T-helper 1 cell (primary cell): ENCODE measurements at places on chromosomes 5 and 9.

- DNase-seq: no peak
These were observed 25.1 kb downstream of the ADGRD2 start for GRCh38 chr9:124475158-124475867.

- no peak for DNase-seq
These were observed 37.6 kb downstream of the DUSP1 start for GRCh38 chr5:172733131-172733973.

DNA sequence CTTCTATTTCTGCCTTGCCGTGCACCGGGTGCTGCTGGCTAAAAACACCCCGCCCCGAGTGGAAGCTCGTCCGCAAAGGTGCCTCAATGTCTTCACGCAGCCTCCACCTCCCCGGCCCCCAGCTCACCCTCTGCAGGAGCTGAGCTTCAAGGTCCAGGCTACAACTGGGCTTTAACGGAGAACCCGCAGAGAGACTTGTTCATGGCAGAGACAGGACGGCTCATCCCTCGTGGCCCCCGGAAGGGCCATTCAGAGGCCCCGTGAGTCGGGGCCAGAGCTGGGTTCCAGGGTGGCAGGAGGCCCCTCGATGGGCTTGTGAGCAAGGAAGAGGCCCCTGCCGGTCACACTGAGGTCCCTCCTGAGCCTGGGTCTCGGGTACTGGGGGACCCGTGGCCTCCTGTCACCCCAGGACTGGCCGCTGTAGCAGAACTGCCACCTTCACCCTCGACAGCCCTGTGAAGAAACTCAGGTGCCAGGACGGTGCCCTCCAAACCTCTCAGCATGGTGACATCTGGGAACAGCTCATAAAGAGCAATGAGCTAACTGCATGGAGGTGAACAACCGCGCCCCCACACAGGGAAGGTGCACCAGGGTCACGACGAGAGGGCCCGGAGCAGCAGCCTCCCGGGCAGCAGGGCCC, 58.0 kb upstream of the UBAC1 start:
- DNase-seq: no peak

DNA sequence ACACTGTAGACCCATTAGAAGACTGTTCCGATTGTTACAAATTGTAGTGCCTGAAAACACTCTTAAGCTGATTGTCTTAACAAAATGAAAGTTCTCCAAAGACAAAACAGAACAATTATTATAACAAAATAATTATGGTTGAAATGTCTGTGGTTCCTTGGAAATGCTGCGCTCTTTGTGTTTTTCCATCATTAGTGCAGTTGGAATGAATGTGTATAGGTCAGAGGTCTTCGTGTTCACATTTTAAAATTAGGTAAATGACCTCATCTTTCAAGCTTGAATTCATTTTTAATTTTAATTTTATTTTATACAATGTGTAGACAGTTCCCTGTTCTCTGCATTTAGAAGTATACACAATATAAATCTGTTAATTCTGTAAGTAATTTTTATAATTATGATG, 56.7 kb upstream of the NXNL2 start:
- DNase-seq: no peak

GRCh38 chr5:110297152-110297670, 429.3 kb downstream of the TMEM232 start:
- no peak for DNase-seq

- no peak for DNase-seq
These were observed 35.4 kb upstream of the SLC2A8 start for GRCh38 chr9:127361561-127361960.

DNA sequence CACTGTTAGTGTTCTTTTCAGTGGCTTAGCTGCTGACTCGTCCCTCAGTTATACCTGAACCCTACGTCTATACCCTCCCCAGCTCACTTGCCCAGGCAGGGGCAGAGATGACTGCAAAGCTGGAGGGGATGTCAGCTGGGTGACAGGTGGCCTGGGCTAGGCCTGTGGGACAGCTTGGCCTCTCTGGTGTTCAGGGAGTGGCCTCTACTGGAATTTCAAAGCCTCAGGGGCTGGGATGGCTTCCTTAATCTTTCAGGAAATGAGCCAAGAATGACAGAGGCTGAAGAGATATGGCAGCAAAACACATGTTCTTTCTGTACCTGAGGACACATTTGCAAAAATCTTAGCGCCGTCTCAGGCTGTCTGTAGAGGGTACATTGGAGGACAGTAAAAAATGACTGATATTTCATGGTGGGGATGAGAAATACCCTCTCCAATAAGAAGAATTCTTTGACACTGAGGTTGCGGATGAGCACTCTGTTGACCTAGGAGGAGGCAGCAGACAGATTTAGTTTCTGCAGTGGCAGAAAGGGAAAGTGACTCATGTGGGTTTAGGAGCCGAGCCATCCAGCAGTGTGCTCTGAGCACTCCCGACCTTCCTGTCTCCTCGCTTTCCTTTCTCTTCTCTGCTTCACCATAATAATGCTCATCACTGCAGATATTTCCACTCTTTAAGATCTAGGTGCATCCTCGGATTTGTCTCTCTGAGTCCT, 54.4 kb downstream of the ENTREP1 start:
- DNase-seq: no peak

DNA sequence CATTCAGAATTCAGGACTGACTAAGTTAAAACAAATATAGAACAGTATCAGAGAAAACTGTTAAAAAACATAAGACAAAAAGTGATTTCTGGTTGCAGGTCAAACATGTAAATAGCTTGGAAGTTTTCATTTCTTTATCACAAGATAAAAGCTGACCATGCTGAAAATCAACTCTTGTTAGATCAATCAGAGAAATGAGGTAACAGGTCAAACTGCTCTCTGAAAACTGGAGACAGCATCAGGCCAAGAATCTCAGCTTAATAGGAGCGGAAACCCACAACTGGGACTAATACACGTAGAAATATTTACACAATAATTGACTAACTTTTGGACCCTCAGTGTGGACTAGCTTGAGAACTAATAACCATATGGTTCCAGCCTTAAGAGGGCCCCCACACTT, 1012.8 kb upstream of the EDIL3 start:
- DNase-seq: no peak

- DNase-seq: peak; percentile 44
These were observed at the start of gene KCNT1 for GRCh38 chr9:135701959-135702721. Gene KCNT1, plus strand, starts transcription at chr9:135702185. Its CDS starts 74 bp downstream, at chr9:135702259.

DNA sequence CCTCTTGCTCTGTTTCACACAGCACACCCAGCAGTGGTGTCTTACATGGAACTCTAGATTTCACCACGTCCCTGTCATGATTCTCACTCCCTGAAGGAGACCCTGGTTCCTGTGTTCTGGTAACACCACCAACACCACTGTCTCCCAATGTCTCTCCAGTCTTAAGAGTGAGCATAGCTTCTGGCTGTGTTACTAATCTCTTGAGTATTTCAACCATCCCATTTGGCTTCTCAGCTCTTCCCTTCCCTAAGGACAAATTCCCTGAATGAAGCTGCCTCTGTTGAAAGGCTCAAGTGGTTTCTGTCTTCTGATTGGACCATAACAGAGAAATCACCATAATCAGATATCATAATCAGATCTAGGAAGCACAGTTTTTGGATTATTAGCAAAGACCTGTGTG, 311.8 kb downstream of the DNAH5 start:
- no peak for DNase-seq

DNA sequence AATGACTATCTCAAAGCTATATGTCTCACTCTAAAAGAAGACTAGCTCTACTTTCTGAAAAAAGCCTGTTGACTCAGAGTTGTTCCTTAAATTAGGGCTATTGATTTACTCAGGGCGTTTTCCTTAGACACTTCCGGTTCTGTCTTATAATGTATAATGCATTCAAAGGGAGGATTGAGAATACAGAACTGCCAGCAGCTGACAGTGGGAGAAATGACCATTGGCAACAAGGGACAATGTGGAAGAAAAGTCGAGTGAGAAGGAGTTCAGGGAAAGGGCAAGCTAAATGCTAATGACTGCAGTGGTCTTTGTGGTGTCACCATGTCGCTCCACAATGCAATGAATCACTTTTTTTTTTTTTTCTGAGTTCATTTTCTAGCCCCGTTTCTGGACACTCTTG, 65.7 kb upstream of the ANKH start:
- DNase-seq: no peak

- no peak for DNase-seq
These were observed 101.7 kb downstream of the GNA14 start for GRCh38 chr9:77546376-77546950.

- no peak for DNase-seq
These were observed 10.5 kb downstream of the IRF1 start for GRCh38 chr5:132480042-132480441.

GRCh38 chr9:22160221-22160620, 151.1 kb upstream of the CDKN2B start:
- no peak for DNase-seq

DNA sequence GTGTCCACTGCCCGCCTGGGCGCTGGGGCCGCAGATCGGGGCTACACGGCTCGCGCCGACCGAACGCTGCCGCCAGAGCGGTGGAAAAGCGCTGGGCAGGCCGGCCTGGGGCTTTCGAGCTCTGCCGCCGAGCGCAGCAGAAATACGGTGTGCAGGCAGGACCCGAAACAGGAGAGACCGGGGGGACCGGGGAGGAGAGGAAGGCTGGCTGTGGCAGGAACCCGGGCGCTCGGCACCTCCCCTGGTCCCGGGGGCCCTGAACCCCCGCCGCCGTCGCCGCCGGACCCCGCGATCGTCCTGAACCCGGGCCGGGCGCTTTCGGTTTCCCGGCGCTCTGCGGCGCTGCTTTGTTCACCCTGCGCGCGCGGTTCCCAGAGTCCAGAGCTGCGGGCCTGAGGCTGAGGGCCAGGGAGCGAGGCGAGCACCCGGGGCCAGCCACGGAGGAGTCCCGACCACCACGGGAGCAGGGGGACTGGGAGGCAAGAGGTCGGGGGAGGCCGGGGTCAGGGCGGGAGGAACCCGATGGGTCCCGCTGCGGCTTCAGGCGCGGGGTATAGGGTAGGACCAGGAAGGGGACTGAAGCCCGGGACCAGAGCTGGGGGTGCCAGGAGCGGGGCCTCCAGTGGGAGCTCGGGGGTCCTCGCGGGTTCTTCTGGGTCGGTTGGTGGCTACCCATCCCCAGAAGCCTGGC, 12.0 kb downstream of the IRX2 start:
- DNase-seq: no peak

DNA sequence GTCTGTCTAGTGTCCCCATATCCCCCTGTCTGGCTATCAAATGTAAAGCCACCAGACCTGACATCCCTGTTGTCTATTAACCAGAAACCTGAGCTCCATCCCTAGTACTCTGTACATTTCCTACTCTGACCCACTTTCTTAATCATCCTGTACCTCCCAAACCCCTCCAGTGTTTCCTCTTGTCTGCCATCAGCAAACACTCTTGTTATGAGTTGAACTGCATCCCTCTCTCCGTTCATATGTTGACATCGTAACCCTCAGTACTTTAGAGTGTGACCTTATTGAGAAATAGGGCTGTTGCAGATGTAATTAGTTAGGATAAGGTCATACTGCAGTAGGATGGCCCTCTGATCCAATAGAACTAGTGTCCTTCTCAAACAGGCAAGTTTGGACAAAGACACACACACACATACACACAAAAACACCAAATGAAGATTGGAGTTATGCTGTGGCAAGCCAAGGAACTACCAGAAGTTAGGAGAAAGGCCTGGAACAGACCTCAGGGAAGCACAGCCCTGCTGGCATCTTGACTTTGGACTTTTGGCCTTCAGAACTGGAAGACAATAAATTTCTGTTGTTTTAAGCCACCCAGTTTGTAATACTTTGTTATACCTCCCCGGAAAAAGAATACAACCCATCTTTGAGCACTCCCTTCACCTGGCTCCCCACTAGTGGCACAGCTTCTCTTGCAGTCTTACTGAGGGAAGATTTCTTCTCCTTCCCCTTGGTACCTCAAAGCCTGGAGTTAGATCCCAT, 180.0 kb upstream of the PTGER4 start:
- DNase-seq: no peak

DNA sequence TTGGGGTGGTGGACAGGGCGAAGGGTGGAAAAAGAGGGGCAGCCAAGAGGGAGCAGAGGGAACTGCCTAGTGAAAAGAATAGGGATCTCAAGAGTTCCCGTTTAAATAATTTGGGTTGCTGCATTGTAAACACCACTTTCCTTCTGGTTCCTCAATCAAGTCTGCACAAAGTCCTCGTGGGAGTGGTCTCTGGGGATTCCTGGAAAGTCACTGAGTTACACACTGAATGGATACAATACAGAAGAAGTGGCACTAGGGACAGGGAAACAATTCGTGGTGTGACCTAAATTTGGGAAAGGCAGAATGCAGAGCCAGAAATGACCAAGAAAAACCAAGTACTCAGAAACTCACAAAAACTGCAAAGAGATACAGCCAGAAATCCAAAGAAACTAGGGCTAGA, 161.7 kb downstream of the CDK5RAP2 start:
- DNase-seq: no peak

DNA sequence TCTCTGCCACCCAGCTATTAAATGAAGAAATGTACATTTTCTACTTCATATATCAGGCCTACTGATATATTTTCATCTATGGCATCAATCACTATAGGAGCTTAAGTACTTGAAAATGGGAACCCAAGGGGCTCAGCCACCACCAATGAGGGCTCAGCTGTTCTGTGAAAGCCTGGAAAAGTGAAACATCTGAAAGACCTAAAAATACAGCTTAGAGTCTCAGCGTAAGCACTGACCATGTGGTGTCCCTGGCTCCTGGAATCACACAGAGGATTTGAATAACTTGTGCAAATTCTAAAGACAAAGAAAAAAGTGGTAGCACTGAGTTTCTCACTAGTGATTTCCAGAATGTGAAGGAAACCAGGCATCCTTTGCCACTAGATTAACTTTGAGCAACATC, 64.5 kb downstream of the PTPRD start:
- DNase-seq: no peak

GRCh38 chr5:10623305-10623910, 59.5 kb downstream of the ANKRD33B start:
- no peak for DNase-seq

DNA sequence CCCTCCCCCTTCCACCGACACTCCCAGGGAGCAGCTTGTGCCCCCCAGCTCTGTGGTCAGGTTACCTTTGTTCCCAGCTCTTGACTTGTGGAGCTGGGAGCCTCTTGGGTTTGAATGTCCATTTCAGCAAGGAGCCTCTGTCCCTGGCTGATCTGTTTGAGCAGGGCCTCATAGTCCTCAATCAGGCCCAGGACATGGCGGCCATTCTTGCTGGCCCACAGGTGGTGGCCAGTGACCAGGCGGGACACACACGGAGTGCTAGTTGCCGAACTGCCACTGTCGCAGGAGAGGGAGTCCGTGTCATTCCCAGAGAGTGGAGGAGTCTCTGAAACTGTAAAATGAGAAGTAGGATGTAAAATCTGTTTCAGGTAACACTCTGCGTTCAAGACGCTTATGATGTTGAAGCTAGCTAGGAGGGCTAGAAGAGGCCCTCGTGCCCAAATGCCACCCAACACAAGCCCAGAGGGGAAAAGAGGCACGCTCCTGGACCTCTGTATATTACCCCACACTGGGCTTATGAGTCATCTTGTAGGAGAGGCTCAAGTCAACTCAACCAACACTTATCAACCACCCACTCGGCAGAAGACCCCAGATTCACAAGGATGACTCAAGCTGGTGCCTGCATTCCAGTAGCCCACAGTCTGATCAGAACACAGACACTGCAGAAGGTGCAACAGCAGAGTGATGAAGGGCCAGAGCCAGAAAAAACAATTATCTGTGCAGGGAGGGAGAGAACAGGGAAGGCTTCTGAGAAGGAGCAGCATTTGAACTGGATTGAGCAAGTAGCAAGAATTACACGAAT, 177.0 kb downstream of the CDK5RAP2 start:
- DNase-seq: no peak
